ENCODE measurements at places on chromosomes 4 and X.
A peak's percentile ranks its signal among the peaks of the same experiment; 100 is the strongest.

- no peak for DNase-seq
These were observed 172.3 kb downstream of the SHROOM3 start for GRCh38 chr4:76607266-76607799.

DNA sequence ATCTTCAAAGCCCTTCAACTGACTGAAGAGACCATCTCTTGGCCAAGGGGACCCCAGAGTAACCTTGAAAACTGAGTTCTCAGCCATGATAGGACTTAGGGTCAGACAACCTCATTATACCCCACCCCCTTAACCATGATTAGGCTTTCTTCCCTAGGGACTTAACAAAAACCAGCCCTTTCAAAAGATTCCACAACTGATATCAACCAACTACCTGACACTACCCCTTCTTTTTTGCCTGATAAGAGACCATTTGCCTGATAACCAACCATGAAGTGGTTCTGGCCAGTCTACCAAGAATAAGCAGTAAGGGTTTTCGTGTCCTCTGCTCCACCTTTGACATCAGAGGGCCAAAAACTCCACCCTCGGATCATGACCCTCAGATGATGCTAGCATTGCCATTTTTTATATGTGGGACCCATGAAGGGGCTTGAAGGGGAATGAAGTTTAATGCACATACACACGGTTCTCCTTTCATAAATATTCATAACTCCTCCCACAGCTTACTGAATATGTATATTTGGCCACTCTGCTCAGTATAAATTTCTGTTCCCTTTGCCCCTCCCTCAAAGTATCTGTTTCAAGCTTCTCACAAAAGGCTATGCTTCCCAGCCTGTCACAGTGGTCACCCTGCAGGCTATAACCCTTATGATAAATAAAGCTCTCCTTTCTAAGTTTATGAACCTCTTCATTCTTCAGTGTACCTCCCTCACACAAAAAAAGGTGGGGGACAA lies 12.3 kb downstream of the TBCK start:
- no peak for DNase-seq

DNA sequence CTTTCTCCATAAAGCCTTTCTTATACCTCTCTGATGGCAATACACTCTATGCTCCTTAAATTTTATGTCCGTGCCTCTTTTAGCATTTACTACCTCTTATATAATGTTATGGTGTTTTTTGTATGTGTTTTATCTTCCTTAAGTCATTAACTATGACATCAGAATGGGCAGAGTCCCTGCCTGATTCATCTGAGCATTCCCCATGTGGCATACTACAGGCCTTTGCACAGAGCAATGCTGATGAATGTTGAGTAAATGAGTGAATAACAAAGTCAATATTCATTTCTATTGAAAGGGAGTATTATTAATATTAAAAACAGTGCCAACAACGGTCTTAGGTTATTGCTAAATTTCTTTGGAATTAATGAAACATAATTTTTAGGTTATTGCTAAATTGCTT lies 18.8 kb upstream of the RPS6KA3 start:
- no peak for DNase-seq

DNA sequence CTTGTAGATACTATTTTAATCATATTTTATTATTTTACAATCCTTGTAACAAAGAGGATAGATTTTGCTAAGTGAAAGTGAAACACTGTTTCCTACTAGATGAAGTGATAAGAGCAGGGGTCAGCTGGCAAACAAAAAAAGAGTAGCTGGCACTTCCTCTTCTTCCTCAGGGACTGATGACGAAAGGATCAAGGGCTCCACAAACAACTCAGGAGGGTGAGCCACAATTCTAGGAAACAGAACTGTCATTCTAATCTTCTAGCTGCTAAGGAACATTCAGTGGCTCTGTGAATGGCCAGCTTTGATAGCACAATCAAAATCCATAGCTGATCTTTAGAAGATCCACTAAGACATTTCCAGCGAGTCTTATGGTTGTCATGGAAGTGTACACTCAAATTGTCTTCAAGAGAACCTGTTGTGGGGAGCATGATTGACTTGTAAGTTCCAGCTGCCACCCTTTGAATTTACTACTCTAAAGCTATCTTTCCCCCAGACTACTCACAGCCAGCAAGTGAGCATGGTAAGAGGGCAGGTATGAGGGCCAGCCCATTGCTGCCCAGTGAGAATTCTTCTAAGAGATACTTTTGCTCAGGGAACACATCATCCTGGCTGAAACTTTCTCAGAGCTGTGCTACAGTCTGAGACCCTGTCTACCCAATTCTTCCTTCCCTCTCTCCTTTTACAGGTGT lies 275.7 kb upstream of the RASGEF1B start:
- DNase-seq, result no peak

- DNase-seq, result no peak
These were observed 27.8 kb upstream of the GALNTL6 start for GRCh38 chr4:171785388-171785787.

DNA sequence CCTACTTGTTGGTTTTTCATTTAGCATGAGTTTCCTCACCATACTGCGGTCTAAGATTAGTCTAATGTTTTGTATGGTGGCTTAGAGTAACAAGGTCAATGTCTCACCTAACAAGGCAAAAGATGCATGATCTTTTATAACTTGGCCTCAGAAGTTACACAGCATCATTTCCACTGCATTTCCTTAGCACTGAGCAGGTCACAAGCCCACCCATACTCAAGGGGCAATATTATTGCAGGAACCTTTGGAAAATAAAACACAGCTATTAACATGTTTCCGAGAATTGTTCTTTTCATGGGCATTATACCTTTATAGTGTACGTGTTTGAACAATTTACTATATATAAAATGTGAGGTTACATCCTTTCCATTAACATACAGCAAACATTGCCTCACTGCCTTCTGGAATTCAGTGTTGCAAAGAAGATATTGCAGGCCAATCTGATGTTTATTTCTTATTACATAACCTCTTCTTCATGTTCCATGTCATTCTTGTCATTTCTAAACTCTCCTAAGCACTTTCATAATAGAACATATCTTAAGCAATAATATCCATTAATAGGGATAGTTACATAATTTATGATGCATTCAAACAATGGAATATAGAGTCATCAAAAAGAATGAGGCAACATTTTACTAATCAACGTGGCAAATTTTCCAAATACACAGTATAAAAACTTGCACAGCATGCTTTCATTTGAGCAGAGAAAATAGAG lies 153.8 kb downstream of the AREG start:
- DNase-seq, result no peak

DNA sequence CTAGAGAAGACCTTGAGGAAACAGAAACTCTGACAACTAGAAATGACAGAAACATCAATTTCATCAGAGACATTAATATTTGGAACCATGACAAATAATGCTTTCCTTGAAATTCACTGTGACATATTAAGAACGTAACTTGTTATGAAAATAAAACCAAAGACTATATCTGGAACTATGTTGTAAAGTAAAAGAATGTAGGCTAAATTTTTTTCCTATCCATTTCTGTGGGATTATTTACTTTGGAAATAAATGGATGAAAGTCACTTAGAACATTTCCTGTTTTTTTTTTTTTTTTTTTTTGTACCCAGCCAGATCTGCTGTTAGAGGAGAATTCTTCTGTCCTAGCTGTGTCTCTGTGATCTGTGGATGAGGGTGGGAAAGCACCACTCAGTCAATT lies 255.9 kb downstream of the SPRY1 start:
- no peak for DNase-seq

DNA sequence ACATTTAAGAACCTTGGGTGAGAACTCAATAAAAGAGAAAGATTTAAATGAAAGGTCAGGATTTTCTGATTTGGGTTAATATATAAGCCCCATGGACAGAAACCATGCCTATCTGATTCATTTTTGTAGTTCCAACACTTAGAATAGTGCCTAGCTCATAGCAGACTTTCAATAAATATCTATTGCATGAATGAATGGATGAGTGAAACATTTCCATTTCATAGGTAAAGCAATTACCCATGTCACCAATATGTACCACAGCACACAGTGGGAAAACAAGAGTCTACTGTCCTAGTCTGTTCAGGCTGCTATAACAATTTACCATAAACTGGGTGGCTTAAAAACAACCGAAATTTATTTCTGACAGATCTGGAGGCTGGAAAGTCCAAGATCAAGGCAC lies 63.9 kb upstream of the PTPN13 start:
- no peak for DNase-seq

DNA sequence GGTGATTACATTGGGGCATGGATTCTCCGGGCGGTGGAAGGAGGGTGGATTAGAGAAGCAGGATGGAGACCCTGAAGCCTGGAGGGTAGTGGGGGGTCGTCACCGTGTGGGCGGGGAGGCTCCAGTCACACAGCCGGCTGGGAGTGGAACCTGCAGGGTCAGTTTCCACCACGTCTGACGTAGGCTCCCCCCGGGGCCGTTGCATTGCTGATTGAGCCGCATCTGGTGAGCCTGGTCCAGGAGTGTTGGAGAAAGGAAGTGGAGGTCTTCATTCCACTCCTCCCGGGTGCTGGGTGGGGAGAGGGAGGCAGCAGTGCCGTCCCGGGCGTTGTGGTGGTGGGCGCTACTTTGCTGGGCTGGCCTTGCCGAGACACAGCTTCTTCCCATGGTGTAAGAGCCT lies 28.1 kb downstream of the TBC1D14 start:
- DNase-seq, result no peak

DNA sequence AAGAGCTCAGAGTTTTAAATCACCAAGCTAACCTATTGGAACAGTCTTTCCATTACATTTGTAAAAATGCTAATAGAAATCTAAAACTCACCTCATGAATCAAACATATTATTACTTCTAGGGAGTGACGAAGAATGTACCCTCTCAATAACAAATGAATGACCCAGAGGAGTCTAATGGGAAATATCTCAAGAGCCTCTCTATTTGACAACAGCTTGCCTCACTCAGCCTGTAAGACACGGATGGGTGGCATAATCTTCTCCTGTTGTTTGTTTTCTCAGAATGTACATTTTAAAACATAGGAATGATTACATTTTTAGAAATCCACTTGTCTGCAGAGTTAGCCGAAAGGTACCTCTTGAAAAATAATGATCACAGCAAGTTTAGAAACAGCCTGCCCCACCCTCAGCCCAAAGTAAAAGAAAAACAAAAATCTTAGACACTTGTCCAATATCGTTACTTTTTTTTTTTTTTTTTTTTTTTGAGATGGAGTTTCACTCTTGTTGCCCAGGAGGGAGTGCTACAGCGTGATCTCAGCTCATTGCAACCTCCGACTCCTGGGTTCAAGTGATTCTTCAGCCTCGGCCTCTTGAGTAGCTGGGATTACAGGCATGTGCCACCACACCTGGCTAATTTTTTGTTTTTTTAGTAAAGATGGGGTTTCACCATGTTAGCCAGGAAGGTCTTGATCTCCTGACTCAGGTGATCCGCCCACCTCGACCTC lies 183.6 kb upstream of the FTHL17 start:
- DNase-seq, result no peak

GRCh38 chr4:10605746-10606482 lies 78.7 kb downstream of the CLNK start:
- DNase-seq, result no peak

GRCh38 chr4:155535802-155536454 lies 130.7 kb upstream of the GUCY1A1 start:
- no peak for DNase-seq

- no peak for DNase-seq
These were observed 20.4 kb downstream of the CASP6 start for GRCh38 chr4:109682875-109683274.

GRCh38 chr4:106618956-106619355 lies 250.4 kb upstream of the GIMD1 start:
- no peak for DNase-seq

DNA sequence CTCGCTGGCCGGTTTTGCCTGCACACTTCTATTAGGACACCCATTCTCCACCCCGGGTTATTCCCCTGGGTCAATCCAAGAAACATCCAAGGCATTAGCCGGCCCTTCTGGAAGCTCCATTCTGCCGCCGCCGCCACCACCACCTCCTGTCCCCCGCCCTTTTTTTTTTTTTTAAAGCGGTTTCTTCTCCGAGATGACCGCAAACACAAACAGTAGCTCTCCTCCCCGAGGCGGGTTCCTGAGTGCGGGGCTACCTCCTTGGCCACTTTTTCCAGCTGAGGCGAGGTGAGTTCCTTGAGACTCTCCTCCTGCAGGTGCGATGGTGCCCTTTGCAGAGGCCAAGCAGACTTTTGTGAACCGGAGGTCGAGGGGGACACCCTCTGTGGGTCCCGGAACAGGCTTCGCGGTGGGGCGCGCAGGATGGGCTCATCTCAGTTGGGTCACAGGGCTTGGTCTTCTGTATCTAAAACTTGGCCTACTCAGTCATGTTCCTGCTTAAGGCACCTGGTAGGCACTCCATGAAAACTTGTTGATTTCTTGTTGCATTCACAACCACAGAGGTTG lies 930 bp downstream of the NWD2 start:
- peak; percentile 7 for DNase-seq

DNA sequence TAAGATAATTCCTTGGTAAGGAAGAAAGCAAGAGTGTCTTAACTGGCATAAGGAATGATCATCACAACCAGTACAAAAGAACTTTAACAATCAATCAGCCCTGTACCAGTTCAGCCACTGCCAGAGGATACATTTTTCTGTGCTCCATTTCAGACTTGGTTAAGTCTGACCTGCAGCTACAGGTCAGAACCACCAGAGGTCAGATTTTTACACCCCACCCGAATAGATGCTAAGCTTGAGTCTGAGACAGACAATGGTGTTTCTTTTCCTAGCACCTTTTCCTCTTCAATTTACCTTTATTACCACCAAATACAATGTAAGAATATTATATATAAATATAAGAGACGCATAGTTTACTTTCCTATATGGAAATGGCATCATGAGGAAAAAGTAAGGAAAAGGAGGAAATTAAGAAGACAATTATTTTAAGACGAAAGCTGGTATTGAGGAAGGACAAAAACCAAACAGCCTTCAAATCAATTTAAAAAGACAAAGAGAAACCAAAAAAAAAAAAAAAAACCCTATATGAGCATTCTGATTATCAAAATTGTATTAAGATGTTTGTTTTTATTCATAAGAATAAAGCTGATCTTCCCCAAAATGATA lies 215.3 kb upstream of the TTC29 start:
- DNase-seq, result no peak
